ENCODE measurements at places on chromosomes 5 and 9.

DNA sequence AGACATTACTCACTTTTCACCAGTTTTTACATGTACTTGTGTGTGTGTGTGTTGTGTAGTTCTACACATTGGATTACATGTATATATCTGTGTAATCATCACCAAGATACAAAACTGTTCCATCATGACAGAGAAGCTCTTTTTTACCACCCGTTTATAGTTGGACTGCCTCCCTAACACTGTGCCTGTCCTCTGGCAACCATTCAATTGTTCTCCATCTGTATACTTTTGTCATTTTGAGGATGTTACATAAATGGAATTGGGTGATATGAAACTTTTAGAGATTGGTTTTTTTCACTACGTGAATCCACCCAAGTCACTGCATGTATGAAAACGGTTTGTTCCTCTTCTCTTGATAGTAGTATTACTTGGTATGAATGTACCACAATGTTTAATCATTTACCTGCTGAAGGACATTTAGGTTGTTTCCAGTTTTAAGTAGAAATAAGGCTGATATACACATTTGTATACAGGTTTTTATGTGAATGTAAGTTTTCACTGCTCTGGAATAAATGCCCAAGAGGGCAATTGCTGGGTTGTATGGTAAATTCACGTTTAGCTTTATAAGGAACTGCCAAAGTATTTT, 126.2 kb downstream of the MAPKAP1 start:
- DNase-seq = no peak

DNA sequence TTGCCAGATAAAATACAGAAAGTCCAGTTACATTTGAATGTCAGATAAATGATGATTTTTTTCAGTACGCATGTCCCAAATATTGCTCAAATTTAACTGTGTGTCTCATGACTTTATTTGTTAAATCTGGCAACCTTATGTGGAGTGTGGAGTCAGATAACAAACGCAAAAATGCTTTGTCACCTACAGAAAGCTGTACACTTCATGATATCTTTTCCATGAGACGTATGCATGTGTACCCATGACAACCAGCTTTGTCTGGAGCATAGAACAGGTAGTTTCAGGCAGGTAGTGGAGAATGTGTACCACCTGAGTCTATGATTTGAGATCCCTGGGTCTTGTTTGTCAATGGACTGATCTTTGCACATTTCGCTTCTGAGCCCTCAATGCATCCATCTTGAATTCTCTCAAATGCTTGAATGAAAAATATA, 105.5 kb upstream of the CPEB4 start:
- DNase-seq = no peak

- DNase-seq = no peak
Measured at GRCh38 chr9:12859704-12860251, 85.0 kb downstream of the LURAP1L start.

- DNase-seq = no peak
Measured at GRCh38 chr5:144596517-144596916, 425.8 kb downstream of the KCTD16 start.

DNA sequence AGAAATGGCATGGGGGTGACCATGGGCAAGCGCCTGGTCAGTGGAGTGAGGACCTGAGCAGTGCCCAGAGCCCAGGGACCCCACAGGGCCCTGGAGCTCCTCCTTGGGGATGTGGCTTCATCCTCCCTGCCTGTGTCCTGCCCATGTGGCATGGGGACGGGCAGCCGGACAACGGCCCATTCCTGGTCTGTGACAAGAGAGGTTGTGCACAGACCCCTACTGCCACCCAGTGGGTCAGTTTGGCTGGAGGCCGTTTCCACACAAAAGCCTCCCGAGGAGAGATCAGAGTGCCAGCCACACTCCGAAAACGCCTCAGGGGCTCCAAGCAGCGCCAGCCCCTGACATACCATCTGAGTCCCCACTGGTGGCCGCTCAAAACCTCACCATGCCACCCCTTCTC, 19.8 kb downstream of the SLC6A18 start:
- DNase-seq = no peak

GRCh38 chr5:72428669-72429068, 78.5 kb downstream of the ZNF366 start:
- no peak for DNase-seq

GRCh38 chr5:14760548-14761002, 96.1 kb downstream of the OTULIN start:
- DNase-seq = no peak

- no peak for DNase-seq
Measured at GRCh38 chr9:109244179-109245132, 76.4 kb downstream of the EPB41L4B start.

GRCh38 chr5:128695791-128696530, 157.9 kb upstream of the FBN2 start:
- no peak for DNase-seq

GRCh38 chr5:149641000-149641576, 59.8 kb downstream of the ARHGEF37 start:
- DNase-seq = no peak

DNA sequence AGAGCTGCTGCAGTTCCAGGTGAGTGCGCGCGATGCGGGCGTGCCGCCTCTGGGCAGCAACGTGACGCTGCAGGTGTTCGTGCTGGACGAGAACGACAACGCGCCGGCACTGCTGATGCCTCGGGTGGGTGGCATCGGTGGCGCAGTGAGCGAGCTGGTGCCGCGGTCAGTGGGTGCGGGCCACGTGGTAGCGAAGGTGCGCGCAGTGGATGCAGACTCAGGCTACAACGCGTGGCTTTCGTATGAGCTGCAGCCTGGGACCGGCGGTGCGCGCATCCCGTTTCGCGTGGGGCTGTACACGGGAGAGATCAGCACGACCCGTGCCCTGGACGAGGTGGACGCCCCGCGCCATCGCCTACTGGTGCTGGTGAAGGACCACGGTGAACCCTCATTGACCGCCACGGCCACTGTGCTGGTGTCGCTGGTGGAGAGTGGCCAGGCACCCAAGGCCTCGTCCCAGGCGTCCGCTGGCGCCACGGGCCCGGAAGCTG, 2.0 kb downstream of the PCDHA3 start:
- DNase-seq = no peak

DNA sequence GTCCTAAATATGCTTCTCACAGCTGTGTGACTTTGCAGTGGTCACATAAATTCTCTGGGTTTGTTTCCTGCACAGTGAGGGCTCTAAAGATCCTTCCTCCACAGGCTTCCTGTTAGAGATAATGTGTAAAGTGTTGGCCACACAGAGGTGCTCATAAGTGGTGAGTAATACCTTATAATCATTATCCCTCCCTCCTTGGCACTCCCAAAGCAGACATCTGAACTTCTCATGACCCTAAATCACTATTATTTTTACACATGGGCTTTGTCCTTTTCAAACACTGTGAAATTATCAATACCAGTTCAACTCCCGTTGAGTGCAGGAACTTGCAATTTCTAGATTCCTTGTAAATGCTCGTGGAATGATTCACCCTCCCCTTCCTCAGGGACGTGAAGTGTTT, 100.2 kb downstream of the BRINP1 start:
- no peak for DNase-seq

DNA sequence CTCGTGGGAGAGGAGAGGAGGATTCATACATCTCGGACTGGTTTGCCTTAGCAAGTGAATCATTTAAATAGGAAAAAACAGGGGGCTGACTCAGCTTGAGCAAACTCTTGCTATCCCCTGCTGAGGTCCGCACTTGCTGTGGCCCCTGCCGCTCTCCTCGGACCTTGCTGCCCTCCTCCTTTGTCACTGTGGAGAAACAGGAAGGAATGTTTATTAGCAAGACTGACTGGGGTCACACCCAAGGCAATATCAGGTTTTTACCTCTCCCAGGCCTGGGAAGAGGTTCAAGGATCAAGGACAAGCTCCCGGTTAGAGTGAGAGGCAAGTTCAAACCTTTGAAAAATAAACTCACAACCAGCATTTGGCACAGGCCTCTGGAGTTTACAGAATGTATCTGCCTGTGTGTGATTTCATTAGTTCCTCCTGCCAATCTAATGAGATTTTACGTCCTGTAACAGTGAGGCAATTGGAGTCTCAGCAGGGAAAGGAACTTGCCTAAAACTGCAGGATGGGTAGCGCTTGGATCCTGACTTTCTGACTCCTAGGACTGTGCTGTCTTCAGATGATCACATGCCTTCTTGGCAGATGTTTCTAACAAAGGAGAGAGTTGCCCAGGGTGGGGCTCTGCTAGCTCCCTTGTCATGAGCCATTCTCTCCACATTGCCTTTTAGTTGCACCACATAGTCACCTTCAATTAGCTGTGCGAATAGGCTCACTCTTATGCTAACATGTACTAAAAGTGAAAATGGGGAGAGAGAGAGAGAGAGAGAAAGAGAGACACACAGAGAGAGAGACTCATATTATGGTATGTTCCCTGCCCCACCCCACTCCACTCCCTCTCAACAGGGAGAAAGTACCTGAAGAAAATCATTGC, 108.6 kb upstream of the CDKN2B start:
- no peak for DNase-seq

GRCh38 chr5:392431-392988, 50.5 kb upstream of the EXOC3 start:
- DNase-seq = no peak

DNA sequence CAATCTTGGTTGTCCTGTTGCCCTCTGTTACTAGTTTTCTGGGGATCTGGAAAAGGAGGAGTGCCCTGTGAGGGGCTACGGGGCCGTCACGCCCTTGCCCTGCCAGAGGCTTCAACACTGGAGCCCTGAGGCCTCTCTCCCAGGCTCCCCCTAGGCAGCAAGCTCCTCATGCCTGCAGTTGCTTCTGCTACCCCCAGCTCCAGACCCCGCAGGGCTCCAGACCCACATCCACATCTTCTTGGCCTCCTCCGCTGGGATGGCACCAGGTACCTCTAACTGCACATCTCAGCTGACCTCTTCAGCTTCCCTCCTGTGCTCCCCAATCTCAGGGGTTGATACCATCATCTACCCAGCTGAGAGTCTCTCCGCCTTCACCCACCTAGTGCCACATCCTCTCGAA, 116.0 kb downstream of the ZNF354C start:
- no peak for DNase-seq

DNA sequence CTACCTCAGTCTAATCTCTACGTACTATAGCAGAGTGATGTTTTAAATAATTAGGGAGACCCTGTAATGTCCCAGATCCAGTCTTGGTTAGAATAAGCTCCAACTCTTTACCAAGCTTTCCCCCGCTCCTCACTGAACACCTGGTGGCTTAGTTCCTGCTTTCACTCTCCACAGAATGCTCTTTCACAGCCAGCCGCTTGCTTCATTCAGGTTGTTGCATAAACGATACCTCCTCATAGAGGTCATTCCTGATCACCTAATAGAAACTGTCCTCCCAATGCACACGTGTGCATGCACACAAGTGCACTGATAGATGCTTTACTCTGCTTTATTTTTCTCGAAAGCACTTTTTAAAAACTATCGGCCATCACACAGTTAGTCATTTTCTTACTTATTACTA, 298.1 kb downstream of the TRPM3 start:
- DNase-seq = no peak

DNA sequence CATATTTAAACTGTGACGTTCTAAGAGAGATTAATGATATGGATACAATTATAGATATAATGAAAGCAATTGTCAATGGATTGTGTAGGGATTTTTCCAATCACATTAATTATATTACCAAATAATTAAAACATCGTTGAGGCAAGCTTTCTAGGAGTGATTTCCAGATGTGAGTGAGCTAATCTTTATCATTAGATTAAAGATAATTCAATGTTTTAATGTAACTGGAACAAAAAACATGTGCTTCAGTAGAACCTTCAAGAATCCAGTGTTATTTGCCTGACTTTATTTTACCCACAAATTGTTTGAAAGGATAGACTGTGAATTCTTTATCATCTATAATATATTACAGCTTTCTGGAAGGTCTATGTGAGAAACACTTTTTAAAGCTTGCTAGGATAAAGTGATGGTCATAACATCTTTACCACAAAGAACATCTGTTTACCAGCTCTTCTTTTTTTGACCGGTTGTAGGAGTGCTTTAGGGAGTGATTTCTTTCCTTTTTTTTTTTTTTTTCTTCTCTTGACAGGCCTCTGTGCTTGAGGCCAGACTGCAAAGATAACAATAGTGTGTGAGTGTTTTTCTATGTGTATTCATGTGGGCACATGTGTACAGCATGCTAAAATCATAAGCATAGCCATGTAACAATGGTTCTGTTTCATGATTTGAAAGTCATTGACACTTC, 35.0 kb downstream of the SNCAIP start:
- no peak for DNase-seq

GRCh38 chr5:107378218-107378899, 292.4 kb downstream of the EFNA5 start:
- no peak for DNase-seq

GRCh38 chr9:36980148-36980974, 53.7 kb downstream of the PAX5 start:
- no peak for DNase-seq

DNA sequence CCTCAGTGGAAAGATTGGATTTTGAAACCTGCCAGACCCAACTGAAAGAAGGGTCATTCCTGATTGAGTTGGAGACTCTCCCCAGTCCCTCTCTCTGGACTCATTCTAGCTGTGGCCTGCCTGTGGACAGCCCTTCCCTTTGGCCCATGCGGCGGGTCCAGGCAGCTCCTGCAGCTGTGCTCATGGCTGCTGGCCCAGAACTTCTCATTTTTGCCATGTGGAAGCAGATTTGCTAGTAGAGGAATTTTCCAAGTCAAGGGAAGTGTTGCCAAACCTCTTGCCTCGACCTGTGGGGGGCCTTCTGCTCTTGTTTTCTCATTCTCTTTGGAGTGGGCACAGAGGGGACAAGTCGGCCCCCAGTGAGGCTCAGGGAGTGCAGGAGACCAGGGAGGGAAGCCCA, 89.2 kb downstream of the ANKRD33B start:
- DNase-seq = no peak

- DNase-seq = no peak
Measured at GRCh38 chr9:98834386-98834785, 26.9 kb downstream of the GALNT12 start.

DNA sequence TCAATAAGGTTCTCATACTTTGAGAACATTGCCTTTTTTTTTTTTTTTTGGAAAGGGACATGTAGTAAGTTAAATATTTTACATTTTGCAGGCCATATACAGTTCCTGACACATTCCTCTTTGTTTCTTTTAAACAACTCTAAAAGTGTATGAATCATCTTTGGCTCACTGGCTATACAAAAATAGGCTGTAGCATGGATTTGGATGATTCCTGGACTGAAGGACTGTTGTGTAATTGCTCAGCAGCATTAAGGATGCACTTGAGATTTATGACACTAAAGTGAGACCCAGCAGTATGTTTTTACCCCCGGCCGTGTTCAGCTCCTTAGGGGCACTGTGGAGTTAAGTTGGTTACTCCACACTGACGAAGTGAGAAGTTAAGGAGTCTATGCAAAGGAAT, 41.3 kb downstream of the VPS13A start:
- no peak for DNase-seq

- no peak for DNase-seq
Measured at GRCh38 chr9:120265791-120266190, 314.2 kb downstream of the CDK5RAP2 start.

GRCh38 chr5:95812074-95812471, 10.5 kb downstream of the GLRX start:
- no peak for DNase-seq

Measured in cortex of kidney (tissue), 1 donor.